Esophagus squamous epithelium (tissue), 5 donors: ENCODE measurements at places on chromosomes 4 and X.

DNA sequence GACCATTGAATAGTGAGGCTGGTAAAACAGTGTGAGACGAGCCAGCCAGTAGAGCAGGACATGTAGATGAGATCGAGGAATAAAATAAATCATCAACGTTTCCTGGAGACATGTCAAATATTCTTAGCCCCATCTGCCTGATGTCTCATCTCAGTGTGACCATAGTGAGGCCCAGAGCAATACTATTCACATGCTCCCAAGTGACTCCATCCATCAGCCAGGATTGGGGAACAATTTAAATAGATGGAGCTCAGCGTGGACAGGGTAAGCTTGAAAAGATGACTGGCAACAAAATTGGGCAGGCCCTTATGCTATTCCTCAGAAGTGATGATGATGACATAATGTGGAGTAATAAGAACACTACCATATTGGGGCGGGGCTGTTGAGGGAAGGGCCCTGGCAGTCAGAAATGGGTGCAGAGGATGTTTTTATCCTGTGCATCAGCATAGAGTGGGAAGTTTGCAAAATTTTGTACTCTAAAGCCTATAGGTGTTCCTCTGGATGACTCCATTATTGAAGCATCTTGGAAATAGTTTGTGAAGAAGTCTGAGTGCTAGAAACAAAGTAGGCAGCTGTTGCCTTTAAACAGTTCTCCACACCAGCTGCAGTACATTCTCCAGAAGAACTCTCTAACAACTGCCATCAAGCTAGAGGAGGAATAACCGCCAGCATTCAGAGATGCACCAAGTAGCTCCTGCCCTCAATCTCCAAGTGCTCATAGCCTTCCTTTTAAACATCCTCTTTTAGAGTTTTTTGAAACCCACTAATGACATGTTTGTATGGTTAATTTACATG is 333.0 kb downstream of the DCHS2 start:
- no peak for DNase-seq

- no peak for DNase-seq
These were observed 8.4 kb downstream of the TLR10 start for GRCh38 chr4:38774181-38774955.

DNA sequence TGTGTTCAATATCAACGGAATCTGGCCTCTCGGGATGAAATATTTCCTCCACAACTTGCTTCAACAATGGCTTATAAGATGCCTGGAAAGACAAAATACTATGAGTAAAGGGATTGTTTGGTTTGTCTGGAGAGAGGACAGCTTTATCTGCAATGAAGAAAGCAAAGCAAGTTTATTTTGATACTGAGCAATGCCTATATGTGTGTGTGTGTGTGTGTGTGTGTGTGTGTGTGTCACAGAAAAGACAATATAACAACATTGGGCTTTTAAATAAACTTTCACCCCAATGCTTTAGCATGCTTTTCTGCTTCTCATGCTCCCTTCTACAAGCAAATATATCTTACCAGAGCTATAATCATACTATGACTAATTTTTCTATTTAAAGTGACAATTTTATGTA is 45.4 kb downstream of the RASL11B start:
- no peak for DNase-seq

GRCh38 chr4:54085284-54085683 is 14.7 kb upstream of the GSX2 start:
- no peak for DNase-seq

- DNase-seq = no peak
These were observed 516.2 kb upstream of the ADGRL3 start for GRCh38 chr4:60683973-60684372.

GRCh38 chrX:111645607-111646006 is 35.4 kb upstream of the ALG13 start:
- no peak for DNase-seq

DNA sequence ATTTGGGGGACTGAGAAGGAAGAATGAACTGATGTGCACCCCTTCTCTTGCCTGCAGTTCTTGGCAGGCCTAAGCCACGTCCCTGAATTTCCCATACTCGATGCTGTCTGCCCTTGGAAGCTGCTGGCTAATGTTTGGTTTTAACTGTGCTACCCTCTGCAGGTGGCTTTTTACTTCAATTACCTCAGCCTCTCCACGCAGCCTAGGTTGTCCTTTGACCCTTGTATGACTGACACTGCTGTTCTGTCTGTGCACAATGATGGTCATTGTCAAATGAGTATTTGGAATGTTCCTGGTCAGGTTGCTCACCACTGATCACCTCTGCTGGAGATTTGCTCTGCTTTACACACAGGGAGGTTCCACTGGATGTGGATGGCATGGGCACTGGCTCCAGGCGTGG is 137.1 kb downstream of the ZNF518B start:
- no peak for DNase-seq

- no peak for DNase-seq
These were observed 4.3 kb upstream of the SHROOM3 start for GRCh38 chr4:76430519-76431388.

DNA sequence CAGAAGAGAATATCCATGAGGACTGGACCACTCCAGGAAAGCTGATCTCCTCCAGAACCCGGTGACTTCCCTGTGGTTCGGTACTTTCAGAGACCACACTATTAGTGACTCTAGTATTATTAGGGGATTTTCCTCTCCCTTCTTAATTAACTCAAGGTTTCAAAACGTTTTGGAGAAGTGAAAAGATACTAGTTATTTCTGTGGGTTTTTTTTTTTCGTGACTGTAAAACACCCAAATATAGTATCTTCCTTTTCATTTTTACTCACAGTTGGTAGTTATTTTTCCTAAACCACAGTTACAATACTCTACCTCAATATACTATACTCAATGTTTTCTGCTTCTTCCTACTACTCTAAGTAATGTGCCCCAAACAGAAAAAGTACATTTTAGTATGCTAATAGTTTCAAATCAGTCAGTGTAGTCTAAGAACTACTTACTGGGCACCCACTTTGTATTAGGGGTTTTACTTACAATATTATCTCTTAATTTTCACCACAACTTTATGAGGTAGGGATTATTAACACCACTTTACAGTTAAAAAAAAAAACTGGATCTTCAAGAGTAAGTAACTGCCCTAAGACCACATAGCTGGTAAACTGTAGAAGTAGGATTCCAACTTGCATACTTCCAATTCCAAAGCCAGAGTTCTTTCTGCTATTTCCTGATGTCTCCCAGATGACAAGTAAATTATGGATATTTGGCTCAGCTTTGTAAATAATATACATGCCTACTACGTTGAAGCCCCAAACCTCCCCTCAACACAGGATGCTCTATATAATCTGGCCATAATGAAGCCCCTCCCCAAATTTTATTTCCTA is 45.0 kb downstream of the SLC9A7 start:
- no peak for DNase-seq

DNA sequence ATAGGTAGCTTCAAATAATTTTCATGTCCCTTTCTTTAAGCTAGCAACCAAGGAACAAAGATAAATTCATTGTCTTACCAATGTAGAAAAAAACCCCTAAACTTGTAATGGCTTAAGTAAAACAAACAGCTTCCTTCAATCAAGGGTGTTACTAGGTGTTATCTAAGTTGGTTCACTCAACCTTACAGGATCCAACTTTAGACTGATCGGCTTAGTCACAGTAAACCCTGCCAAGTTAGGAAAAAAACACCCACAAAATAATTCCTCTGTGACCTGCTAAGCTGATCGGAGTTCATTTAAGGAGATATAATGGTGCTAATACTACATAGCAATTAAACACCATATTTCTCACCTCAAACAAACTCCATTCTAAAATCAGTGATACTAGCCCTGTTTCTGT is 10.1 kb downstream of the AIFM1 start:
- no peak for DNase-seq

- no peak for DNase-seq
These were observed 12.9 kb upstream of the ZCCHC4 start for GRCh38 chr4:25299476-25300203.

DNA sequence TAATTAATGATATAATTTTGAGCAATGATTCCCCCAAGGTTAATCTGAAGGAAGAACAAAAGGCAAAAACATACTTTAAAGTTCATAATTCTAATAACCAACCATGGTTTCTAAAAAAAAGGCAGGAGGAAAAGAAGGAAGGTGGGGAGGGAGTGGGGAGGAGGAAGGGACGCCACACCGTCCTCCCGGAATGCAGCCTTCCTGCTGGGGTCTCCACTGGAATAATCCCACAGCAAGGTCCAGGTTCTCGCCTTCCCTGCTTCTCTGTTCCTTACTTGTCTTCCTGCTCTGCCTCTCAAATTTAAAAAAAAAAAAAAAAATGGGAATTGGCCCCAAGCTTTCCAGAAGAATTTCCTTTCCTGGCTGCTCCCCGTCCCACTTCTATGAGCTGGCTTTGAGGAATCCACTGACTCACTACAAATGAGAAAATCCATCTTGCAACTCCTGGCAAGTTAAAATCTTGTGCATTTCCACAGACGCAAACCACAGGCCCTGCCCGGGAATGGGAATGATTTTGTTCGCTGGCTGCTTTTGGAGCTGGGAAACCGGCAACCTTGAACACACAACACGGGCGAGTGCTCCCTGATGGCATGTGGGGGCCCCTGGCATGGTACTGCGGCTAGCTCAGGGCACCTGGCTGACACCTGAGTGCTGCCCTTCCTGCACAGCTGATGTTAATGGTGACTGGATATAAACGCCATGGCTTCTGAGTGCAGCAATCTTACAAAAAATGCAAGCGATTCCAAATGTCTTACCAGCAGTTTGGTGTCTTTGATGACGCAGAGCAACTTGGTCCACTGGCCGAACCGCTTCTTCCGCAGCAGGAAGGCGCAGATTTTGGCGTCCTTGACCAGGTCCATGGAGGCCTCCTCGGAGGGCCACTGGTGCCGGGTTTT is 97.0 kb downstream of the AFAP1 start:
- DNase-seq = no peak

- DNase-seq = no peak
These were observed 135.0 kb downstream of the IDS start for GRCh38 chrX:149370097-149370496.

DNA sequence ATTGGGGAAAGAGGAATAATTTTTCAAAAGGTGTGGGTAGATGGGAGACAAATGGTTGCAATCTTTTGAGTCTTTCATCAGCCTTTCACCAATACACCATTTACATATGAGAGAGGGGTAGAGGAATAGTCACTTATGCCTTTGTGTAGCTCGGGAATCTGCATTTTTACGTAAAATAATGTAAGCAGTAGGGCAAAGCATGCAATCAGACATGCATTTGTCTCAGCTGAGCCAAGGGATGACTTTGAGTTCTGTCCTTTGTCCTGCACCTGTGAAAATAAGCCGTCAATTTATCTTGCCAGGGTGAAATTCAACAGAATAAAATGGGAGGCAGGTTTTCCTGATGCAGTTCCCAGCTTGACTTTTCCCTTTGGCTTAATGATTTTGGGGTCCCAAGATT is 1473.4 kb upstream of the TENM3 start:
- DNase-seq = no peak

GRCh38 chr4:121307445-121308327 is 73.1 kb downstream of the QRFPR start:
- no peak for DNase-seq

DNA sequence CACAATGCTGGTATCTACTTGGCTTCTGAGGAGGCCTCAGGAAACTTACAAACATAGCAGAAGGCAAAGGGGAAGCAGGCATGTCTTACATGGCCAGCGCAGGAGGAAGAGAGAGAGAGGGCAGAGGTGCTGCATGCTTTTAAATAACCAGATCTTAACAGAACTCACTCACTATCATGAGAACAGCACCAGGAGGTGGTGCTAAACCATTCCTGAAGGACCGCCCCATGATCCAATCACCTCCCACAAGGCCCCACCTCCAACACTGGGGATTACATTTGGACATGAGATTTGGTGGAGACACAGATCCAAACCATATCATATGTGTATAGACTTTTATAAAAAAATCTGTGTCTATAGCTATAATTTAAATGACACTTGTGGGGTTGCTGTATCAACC is 48.6 kb upstream of the ERVMER34-1 start:
- no peak for DNase-seq

GRCh38 chr4:159171287-159171686 is 68.4 kb downstream of the RAPGEF2 start:
- DNase-seq = no peak

DNA sequence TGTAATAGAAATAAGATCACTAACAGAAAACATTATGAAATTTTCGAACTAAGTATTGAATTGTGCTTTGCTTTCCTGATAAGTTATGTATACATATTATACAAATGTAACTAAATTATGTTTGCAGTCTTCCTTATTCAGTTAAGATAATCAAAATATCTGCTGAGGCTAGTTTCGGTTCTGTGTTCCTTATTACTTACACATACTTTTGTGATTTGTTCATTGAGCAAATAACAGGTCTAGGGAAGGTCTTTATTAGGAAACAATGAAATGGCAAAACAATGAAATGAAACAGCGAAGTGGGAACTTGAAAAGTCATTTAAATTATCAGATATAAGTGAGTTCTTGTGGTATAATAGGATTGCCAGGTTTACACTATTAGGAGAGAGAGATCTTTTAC is 352.4 kb downstream of the GRIA2 start:
- no peak for DNase-seq

DNA sequence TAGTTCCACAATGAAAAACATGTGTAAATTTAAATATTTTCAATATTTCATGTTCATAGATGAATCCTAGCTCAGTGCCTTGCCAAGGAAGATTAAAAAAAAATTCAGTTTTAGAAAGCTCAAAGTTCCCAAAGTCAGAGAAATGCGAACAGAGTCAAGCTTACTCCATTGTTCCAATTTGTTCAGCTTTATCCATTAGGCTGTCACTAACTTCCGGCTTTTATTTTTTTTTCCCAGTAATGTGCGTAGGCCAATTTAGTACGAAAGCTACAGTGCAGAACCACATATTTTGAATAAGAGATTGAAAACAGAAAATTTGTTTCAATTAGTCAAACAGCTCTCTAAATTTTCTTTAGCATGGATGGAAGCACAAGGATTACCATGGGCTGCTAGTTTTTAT is 23.1 kb upstream of the KLHL2 start:
- no peak for DNase-seq

DNA sequence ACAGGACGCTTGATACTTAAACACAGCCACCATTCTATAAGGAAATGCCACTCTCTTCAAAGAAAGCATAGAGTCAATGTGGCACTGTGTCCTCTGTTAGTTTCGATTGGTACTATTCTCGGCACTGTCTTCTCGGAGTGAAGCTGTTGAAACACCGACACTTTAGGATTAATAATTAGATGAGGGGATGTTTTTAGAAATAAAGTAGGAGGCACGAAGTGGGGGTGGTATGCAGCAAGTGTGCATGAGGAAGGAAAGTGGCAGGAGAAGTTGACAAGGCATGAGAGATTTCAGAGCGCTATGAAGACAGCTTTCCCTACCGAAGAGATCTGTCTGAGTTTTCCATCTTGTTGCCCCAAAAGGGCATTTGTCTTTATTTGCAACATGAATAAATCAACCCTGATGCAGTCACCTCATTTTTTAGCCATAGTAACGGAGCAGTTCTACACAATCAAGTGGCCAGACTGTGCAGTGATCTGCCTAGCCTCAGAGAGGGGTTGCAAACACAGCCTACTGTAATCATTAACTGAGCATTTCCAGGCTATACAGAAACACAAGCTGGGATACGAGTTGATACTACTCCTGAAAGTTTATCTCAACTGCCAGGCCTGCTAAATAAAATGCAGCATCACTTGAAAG is 8.3 kb downstream of the GPRIN3 start:
- DNase-seq = no peak
